ENCODE measurements at places on chromosomes 11 and 22. TPM values are rescaled to one million over a fixed set of nuclear protein-coding genes. Genes with fewer than 3 reads are reported as not detected.

DNA sequence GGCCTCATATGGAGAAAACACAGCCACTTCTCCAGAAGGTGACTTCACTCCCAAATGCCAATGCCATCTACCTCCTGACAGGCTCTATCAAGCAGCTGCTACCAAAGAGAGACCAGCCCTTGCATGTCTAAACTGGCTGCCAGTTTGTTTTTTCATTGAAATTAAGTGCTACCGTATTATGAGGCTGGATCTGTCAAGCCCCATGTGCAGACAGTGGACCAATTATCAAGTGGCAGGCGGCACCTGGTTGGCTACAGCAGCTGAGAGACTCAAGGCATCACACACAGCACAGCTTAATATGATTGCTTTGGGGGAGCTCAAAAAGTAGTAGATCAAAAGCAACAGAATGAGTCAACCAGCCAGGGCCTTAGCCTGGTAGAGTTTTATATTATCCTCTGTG is 1293.0 kb upstream of the TENM4 start:
- DNase-seq = no peak

DNA sequence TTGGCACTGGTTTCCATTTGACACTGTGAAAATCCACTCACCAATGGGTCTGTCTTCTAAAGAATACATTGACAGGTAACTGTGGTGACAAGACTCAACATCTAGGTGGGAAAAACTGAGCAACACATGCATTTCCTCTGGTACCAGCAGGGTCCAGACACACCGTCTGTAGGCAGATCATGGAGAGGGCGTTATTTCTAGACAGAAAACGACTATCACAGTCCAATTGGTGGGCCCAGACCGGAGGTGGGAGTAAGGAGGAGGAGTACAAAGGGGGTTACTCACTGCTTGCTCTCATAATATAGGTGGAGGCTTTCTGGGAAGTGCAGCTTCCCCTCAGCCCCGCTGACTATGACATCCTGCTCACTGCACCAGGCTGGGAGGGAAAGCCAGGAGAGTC is 9.9 kb downstream of the OVCH2 start:
- DNase-seq = no peak

GRCh38 chr11:46874586-46874985 is 28.5 kb upstream of the CKAP5 start:
- DNase-seq = no peak

DNA sequence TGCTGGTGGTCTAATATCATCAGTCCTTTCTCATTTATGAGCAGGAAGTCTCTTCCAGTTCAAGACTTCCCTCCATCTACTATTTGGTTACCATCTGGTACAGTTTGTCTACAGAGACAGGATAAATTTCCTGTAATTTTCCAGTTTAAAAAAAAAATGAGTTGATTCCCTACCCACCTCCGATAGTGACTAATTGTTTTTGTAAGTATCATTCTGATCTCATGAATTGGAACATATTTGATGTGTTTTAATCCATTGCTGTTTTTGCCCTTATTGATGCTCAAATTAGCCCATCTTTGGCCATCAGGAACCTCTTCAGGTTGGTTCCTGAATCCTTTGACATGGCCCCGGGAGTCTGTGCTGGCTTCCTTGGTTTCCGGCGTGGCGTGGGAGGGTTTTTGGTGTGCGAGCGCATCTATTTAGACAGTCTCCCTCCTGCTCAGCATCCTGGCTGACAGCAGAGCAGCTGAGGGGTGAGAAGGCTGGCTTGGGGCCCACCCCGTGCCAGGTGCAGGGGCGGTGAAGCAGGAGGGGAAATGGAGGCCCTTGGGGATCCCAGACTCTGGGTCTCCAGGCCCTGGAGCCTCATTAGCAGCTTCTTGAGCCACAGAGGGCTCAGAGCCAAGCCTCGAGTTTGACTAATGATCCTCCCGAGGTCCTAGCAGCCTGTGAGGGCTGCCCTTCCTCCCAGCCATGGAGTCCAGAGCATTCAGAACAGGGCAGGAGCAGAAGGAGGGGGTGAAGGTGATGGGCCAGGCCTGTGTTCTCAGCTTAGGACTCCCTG is 6.8 kb downstream of the OMP start:
- peak; percentile 44 for DNase-seq

DNA sequence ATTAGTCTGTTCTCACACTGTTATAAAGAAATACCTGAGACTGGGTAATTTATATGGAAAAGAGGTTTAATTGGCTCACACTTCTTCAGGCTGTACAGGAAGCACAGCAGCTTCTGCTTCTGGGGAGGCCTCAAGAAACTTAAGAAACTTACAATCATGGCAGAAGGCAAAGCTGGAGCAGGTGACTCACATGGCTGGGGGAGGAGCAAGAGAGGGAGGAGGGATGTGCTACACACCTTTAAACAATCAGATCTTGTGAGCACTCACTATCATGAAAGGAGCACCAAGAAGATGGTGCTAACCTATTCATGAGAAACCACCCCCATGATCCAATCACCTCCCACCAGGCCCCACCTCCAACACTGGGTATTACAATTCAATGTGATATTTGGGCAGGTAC is 381.6 kb downstream of the ETS1 start:
- no peak for DNase-seq

GRCh38 chr11:44680982-44681597 is 45.7 kb upstream of the TSPAN18 start:
- no peak for DNase-seq

DNA sequence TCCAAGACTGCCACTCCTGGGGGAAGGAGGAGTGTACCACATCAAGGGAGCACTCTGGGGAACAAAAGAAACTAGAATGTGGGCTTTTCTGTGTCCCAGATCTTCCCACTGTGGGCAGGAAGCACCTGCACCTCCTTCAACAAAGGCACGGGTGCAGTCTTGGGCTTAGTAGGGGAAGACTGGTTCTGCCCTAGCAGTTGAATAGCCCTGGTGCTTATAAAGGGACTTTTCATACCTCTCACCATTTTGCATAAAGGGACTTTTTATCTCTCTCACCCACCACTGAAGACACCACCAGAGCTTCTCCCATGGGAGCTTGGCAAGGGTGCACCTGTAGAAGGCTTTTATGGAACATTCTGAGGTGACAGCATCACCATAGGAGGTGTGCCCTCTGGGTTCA is 65.8 kb upstream of the MS4A8 start:
- DNase-seq = no peak

DNA sequence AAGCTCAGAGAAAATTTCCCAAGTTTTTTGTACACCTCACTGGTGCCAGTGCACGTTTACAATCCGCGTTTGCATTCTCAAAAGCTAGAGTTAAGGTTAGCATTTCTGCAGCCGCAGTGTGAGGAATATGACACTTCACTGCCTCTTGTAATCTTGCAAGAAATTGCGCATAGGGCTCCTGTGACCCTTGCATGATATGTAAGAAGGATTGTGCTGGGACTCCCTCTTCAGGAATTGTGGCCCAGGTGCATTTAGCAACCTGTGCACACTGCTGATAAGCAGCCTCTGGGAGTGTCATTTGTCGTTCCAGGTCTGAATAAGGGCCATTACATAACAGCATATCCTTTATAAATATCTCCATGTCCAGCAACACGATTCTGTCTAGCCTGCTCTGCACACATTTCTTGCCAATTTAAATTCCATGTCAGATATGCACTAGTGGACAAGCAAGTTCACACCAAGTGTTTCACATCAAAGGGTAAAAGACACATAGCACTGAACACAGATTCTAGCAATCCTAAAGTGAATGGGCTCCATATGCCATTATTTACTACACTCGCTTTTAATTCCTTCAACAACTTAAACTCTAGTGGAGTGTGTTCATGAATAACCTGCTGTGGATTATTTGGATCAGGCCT is 69.2 kb upstream of the INCENP start:
- no peak for DNase-seq

DNA sequence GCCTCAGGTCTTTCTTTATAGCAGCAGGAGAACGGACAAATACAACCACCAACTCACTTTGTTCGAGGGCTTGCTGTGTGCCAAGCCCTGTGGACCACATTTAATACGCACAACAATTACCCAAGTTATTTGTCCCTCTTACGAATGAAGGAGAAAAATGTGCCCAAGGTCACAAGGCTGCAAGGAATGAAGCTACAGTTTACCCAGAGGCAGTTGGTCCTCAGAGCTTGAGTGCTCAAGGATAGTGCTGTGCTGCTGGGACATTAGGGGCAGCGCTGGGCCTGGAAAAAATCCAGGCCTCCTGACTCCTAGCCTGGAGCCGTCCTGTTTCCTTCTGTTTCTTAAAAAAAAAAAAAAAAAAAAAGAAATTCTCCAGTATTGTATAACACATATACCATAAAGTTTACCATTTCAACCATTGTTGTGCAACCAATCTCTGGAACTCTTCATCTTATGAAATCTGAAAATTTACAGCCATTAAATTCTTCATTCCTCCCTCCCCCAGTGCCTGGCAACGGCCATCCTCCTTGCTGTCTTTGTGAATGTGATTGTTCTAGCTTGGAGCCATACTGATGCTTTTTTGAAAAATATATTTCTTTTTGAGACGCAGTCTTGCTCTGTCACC is 1.0 kb upstream of the C11orf86 start:
- DNase-seq = no peak

GRCh38 chr22:32627091-32627490 is 152.5 kb downstream of the FBXO7 start:
- peak; percentile 71 for DNase-seq

DNA sequence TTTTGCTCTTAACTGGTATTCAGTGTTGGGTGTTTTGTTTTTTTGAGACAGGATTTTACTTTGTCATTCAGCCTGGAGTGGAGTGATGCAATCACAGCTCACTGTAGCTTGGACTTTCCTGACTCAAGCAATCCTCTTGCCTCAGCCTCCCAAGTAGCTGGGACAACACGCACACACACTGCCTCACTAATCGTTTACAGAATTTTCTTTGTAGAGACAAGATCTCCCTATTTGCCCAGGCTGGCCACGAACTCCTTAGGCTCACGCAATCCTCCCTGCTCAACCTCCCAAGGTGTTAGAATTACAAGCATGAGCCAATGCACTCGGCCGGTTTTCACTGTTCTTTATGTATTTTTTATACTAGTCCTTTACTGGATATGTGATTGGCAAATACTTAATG is 51.0 kb upstream of the IGLL5 start:
- no peak for DNase-seq

DNA sequence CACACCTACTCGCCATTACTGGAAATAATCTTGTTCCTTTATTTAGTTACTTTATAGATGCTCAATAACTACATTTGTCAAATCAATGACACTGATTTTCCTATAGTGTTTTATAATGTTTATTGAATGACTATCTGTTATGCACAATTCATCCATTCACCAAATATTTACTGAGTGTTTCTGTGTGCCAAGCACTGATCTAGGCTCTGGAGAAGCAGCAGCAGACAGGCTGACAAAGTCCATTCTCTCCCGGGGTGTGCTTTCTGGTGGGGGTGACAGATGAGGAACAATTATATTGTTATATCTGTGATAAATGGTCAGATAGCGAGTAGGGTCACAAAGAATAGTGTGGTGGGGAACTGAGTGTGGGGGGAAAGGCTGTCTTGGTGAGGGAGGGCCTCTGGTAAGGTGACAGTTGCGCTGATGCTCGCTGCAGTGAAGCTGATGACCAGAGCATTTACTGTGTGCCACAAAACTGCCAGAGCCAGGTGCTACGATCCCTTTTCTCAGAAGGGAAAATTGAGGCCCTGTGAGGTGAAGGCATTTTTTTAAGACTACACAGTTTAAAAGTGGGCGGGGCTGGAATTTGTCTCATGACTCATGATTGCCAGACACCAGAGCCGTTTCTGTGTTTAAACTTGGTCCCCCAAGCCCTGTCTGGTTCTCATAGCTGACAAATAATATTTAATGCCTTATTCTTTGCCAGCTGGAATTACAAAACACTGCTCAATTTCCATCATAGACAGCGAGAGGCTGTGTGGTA is 10.2 kb downstream of the PACS1 start:
- no peak for DNase-seq

DNA sequence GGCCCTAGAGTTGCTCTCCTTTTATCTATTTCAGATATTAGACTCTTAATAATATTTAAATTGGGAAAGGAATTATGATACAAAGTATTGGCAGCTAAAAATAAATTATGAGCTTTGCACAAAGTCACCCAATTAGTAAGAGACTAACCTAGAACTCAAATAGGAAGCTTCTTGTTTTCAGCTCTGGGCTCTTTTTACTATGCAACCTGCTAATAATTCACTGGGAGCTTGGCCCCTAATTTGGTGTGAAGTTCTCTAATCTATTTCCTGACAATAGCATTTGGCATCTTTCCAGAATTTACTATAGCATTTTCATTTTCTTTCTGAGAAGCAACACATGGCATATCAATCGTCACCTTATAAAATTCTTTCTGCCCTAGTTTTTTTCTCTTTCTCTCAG is 727.7 kb upstream of the ANO5 start:
- no peak for DNase-seq

GRCh38 chr11:72239849-72240460 is 4.0 kb downstream of the PHOX2A start:
- peak; percentile 71 for DNase-seq

GRCh38 chr11:33667819-33668467 is 32.7 kb downstream of the C11orf91 start:
- no peak for DNase-seq

DNA sequence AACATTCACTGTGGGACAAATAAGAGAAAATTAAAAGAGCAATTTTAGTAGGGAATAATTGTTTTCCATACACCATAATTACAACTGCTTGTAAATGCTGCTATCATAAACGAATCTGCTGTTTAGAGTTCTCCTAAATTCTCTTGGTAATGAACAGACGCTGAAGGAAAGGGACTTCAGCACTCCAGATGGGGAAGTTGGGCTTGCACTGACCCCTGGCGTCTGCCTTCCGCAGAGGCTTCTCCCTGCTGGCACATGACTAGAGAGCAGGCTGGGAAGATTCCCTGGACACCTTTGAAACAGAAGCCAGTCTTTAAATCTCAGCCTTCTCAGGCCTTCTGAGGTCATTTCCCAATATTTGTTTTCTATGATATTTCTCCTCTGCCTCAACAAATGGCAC is 84.1 kb downstream of the NXPE2 start:
- DNase-seq = peak; percentile 41

GRCh38 chr11:19208181-19208580 is 6.4 kb upstream of the CSRP3 start:
- DNase-seq = no peak

DNA sequence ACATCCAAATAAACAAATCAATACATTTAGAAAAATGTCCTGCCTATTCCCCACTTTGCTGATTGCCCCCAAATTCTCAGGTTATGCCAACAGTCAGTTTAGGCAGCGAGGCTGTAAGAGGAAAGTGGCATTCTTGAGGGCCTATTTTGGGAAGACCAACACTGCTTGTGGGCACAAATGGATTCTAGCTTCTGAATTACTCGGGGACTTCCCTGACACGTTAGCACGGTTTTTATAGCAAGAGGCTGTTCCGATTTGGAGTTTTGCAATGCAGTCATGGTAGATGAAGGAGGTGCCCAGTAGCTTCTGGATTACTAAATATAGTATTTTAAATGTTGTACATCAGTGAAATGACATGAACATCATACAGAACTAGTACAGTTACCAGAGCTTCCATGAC is 13.1 kb downstream of the RCN1 start:
- DNase-seq = no peak

GRCh38 chr11:12694183-12694531 is 19.9 kb downstream of the TEAD1 start:
- no peak for DNase-seq

Gene CRYBB3
- total RNA-seq = not detected

Gene APOL1
- 17.4 TPM for total RNA-seq

Gene KCNQ1OT1
- total RNA-seq = 0.45 TPM

Gene CAT
- 116 TPM for total RNA-seq

Gene MRGPRX4
- not detected for total RNA-seq

Gene FOLR1
- total RNA-seq = 0.39 TPM

Gene PATZ1
- 16.0 TPM for total RNA-seq

Gene PRODH
- 22.7 TPM for total RNA-seq

Gene DSCAML1
- 0.81 TPM for total RNA-seq

Gene GDPD4
- not detected for total RNA-seq
